ENCODE measurements at places on chromosomes 6 and 20.

- no peak for DNase-seq
These were observed 1288.6 kb upstream of the EYS start for GRCh38 chr6:66995669-66996068.

DNA sequence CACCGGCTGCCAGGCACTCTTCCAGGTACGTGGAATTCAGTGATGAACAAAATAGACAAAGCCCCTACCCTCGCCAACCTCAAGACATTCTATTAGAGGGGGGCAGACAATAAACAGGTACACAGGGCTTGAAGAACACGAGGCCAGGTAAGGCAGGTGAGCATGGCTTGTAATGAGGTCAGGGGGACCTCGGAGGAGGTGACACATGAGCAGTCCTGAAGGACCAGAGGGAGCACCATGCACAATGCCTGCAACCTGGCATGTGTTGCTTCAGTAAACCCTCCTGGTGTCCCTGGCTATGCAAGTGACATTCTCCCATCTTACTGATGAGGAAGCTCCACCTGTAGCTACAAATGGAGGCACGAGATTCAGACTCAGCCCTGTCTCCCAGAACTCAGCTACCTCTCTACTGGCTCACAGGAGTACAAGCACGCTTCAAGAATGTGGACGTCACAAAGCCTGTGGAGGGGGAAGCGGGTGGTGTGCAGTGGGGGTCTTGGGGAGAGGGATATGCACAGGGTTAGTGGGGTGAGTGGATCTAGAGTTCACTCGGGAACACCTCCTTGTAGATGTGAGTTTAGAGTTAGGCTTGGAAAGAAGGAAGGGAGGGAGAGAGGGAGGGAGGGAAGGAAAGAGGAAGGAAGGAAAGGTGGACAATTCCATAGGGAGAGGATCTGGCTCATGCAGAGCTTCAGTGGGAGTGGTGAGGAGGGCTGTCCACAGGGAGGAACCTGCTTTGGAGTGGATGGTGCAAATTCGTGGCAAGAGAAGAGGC lies 7.6 kb upstream of the MAPK13 start:
- no peak for DNase-seq

- DNase-seq: no peak
These were observed 30.5 kb downstream of the FAM8A1 start for GRCh38 chr6:17630511-17631073.

- DNase-seq: peak; percentile 42
These were observed 110.0 kb upstream of the SLC22A23 start for GRCh38 chr6:3566812-3567211.

GRCh38 chr6:40631744-40632143 lies 44.6 kb upstream of the LRFN2 start:
- DNase-seq: no peak

GRCh38 chr20:43408848-43409576 lies 48.7 kb upstream of the SRSF6 start:
- DNase-seq: peak; percentile 47

- no peak for DNase-seq
These were observed 7.0 kb downstream of the DNAAF9 start for GRCh38 chr20:3400260-3401155.

- no peak for DNase-seq
These were observed 690 bp downstream of the TULP1 start for GRCh38 chr6:35512006-35512405.

DNA sequence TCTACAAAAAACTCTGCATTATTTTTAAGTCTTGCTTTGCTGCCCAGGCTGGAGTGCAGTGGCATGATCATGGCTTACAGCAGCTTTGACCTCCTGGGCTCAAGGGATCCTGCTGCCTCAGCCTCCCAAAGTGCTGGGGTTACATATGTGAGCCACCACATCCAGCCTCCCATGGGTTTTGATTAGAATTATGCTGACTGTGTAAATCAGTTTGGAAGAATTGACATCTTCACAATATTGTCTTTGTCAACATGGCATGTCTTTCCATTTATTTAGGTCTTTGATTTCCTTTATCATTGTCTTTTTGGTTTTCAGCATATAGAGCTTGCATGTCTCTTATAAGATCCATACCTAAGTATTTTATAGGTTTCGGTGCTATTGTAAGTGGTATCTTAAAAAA lies 13.2 kb upstream of the APCDD1L start:
- DNase-seq: no peak

DNA sequence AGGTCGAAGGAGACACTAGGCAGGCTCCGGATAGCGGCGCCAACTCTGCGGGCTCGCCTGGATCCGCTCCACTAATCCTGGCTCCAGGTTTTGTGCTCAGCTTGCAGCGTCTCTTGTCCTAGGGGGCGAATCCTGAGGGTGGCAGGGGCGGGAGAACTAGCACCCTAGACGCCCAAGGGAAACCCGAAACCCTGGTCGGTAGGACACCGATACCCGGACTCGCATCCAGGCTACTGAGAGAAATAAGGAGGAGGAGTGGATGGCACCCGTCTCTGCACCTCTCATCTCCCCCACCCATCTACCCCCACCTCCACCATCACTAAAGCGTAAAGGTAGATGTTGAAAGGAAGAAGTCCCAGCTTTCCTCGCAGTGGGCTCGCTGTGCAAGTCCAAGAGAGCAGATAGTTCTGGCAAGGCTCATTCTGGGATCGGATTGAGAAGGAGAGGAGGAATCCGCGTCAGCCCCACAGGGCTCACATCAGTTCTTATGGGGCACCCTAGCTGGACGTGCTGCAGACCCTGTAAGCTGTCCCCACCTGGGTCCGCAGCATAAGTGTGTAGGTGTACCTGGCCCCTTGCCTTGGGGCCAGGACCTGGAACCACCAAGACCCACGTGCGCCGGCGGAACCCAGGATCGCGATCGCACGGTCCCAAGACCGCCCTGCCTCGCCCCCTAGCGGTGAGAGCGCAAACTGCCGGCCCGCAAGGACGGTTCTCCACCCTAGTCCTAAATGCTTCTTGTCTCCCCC lies 6.9 kb downstream of the SLC32A1 start:
- peak; percentile 56 for DNase-seq

GRCh38 chr6:30061858-30062458 lies 893 bp downstream of the POLR1H start:
- peak; percentile 30 for DNase-seq

- DNase-seq: no peak
These were observed 6.4 kb downstream of the MAN1A1 start for GRCh38 chr6:119343167-119343566.

DNA sequence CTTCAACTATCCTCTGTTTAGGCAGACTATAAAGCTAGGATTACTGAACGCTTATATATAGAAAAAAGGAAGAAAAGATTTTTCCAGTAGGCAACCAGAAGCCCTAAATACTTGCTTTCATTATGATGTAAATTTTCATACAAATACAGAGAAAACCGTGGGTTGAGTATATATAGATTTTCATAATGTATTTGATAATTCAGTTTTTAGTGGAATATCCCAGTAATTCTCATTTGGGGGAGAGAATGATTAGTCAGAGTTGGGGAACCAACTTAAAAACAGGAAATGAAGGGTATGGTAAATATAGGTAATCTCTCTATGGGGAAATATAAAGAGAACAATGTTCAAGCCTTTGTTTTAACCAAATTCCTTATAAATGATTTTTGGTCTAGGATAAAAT lies 154.0 kb upstream of the CITED2 start:
- DNase-seq: no peak

GRCh38 chr20:44407402-44408184 lies 52.1 kb downstream of the HNF4A start:
- DNase-seq: peak; percentile 26

- DNase-seq: no peak
These were observed 50.9 kb upstream of the CD2AP start for GRCh38 chr6:47426524-47427302.

- DNase-seq: peak; percentile 96
These were observed 292.9 kb upstream of the ZFP64 start for GRCh38 chr20:52484438-52484837.

DNA sequence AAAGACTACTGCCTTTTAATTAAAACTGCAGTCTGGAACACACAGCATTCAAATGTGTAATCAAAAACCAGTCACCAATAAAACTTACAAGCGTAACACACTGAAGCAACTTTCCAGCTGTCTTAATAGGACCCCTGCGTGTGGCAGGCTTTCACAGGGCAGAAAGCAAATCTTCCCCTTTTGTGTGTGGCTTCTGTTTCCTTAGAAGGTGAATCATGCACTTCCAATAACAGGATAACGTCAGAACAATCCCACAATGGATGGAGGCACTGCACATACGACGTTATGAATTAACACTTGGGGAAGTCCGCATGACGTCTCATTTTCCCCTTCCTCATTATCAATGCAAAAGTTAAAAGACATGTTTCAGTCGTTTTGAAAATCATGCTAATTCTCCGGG lies 44.8 kb downstream of the INSM1 start:
- DNase-seq: peak; percentile 5

GRCh38 chr6:150521482-150521881 lies 78.2 kb upstream of the PLEKHG1 start:
- no peak for DNase-seq

GRCh38 chr6:30447237-30447636 lies 42.1 kb upstream of the HLA-E start:
- peak; percentile 58 for DNase-seq

- DNase-seq: no peak
These were observed 2.9 kb downstream of the ISM1 start for GRCh38 chr20:13223736-13224520.

DNA sequence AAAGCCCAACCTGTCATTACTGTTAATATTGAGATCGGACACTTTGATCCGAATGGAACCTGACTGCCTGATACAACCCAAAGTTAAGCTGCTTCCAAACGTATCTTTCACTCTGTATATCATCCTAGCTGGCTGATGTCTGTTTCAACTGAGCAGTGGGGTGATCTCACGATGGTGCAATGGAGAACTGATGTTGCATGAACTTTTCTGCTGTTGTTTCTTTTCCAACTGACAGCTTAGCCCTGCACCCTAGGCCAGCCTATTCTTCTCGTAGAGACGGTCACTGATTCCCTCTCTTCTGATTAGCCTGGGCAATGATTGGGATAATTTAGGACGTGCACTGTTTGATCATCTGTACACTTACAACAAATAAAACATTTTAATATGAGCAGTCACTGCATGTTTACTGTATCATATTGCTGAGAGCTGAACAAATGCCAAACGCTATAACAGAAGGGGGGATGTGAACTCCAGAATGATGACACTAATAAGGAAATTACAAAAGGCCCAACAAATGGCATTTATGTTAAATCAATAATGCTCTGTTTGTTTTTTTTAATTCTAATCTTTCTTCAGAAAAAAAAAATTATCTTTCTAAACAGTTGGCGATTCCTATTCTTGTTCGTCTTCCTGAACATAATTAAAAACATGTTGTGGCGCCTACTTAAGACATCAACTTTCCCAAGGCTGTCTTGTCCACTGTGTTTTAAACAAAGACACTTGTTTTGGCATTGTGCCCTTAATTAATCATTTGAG lies 184.8 kb downstream of the ZNF217 start:
- no peak for DNase-seq

- DNase-seq: no peak
These were observed 124.4 kb upstream of the EDN1 start for GRCh38 chr6:12165722-12166280.

DNA sequence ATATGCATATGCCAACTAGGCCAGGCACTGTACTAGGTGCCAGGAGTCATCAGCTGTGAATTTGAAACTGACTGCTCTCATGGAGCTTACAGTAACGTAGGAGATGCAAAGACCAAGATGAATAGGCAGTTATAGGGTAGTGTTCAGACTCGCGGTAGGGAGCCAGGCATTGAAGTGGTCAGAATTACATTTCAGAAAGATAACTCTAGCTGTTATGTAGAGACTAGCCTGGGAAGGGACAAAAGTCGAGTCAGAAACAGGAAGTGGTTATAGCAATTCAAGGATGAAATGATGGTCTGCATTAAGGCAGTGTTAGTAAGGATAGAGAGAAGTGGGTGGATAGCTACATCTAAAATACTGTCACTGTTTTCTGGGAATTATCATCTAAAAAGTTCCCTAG lies 56.6 kb downstream of the PCMT1 start:
- peak; percentile 13 for DNase-seq

DNA sequence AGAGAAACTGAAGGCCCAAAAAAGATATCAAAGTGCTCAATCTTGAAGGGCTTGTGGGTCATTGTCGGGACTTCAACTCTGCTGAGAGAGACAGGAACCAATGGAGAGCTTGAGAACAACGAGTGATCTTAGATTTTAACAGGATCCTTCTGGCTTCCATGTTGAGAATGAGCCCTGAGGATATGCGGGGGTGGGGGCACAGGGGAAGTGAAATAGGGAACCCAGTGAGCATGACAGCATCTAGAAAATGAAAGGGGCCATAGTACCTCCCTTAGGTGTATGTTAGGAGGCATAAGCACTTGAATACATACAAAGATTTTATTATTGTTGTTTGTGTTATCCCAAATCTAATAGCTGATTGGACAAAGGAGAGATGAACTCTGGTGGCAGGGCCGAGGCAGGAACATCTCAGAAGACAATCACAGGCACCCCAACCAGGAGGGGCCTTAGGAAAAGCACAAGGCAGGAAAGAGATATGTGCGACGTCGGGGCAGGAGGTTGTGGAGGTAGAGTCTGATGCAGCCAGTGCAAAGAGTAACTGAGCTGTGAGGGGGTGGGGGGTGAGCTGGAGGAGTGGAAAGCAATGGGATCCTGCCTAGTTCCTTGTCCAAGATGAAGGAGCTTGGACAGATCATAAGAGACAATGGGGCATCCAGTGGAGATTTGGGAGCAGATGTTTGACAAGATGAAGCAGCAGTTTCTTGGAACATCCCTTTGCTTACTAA lies 10.4 kb downstream of the TGM6 start:
- no peak for DNase-seq

- no peak for DNase-seq
These were observed 55.8 kb upstream of the MTRF1L start for GRCh38 chr6:153058291-153058690.

- DNase-seq: no peak
These were observed 27.9 kb upstream of the SLC2A12 start for GRCh38 chr6:134080171-134080795.

DNA sequence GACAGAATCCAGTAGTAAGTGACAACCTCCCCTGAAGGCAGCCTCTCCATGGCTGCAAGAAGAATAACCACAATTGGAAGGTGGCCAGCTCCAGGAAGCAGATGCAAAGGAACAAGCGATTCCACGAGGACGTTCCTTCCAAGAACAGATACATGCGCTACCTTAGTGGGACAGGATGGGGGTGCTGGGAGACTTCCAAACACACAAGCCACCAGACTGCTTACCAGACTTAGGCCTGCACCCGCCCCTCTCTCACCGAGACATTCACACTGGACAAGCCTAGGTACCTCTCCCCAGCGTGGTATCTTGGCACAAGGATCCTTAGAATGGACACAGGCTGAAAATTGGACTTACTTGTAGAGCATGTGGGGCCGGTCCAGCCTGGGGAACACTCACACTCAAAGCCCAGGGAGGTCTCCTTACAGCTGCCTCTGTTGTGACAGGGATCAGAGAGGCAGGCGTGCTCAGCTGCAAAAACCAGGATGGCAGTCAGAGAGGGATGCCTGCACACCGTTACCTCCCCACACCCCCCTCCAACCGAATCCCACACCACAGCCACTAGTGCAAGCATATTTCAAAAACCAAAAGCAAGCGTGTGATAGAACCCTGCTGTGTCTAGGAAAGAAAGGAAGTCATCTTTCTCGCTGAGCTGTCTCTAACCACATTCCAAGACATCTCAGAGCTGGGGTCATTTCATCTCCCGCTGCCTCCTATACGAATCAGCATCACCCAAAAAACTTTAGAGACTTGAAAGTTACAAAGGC lies 22.4 kb downstream of the JAG1 start:
- peak; percentile 82 for DNase-seq

Data from fibroblast of skin of back (primary cell).